Activated T-helper 2 cell treated with anti-CD3 and anti-CD28 coated beads, Interferon-gamma antibody, Interleukin-2, Interleukin-4, amounts not matched to agents 10 μg/mL and 5 μg/mL and 100 μg/mL, durations not matched to agents 14 hours and 24 hours and 36 hours (primary cell): ENCODE measurements at places on chromosomes 11 and 22. TPM values are rescaled to one million over a fixed set of nuclear protein-coding genes. Genes with fewer than 3 reads are reported as not detected.

DNA sequence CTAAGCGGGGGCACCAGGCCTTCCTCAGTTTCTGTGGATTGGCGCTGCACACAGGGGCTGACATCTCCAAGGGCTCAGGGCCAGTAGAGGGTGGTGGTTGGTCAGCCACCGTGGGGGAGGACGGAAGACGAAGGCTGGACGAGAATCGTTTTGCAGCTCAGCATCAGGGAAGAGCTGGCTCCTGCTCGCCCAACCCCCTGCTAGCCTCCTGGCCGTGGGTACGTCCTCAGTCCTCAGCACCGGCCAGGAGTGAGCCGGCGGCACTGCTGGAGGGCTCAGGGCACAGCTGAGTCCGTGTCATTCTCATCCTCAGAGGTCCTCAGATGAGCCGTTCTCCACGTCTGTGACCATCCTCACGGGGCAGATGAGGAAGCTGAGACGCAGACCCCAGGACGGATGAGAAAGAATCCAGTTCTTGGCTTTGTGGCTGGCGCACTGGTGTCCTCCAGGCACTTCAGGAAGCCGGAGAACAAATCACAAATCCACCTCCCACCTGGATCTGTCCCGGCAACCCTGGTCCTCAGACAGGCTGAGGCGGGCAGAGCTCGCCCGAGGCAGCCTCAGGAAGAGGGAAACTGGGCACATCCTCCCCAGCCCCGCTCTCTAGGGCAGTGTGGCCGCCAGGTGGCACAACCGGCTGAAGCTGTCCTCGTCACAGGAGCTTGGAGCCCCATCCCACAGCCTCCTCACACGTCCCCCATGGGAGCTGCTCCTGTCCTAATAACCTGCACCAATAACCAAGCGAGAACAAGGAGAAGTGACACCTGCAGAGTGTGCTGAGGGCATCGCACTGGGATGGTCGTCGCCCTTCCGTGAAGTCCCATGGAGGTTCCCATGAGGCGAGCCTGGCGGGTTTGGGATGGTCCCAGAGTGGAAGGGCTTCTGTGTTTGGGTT, 393.7 kb downstream of the BRD1 start:
- no peak for DNase-seq

- DNase-seq, result peak; percentile 22
Measured at GRCh38 chr11:34161812-34162492, 56.5 kb downstream of the NAT10 start.

DNA sequence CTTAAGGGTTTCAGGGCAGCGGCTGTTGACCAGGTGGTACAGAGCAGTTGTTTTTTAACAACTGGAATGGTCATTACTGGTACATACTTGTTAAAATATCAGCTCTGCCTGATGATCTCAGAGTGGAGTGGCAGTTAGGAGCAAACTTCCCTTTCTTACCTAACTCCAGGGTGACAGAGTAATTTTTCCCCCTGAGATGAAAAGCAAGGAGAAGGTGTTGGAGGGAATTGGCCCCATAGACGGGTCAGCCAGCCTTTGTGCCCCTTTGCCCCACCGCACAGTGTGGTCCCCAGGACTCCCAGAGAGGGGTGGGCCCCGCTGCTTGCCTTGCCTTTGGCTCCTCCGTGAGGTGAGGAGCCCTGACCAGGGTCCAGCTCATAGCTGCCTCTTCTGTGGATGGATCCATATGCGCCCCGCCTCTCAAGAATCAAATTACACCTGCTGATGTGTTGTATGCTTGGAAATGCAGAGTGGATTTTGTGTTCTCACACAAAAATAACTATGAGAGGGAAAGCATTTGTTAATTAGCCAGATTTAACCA, 27.0 kb upstream of the SORL1-AS1 start:
- no peak for DNase-seq

GRCh38 chr22:40414838-40415505, 44.6 kb downstream of the SGSM3 start:
- no peak for DNase-seq

- DNase-seq, result no peak
Measured at GRCh38 chr11:129636926-129637325, 178.7 kb upstream of the TMEM45B start.

DNA sequence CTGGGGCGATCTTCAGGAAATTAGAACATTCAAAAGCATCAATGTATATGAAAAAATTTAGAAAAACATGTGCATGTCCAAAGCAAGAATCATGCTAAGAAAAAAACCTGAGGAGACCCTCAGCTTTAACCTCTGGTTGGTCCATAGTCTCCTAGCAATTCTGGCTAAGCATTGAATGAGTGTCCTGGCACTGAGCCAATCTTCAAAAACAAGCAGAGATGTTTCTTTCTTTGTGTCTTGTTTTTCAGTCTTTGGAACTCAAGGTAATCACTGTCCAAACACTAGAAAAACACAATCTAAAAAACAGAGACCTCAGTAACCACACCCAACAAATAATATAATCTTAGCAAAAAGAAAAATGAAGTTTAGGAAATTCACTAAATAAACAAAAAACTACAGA, 205.4 kb upstream of the CARD18 start:
- DNase-seq, result no peak

DNA sequence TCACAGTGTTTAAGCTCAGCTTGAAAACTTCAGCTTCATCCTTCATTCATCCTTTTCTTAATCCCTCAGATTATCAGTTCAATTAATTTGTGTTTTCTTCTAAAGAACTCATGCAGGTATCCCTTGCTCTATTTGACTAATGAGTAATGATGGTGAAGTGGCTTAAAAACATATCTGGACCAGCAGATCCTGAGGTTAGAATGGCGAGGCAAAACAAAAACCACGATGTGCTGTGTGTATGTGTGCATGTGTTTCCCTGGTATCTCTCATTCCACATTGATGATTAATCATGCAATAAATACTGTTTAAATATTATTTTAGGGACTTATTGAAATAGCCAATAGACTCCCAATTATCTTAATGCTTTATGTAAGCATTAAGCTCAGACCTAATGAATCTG, 437.0 kb downstream of the DYNC2H1 start:
- no peak for DNase-seq

- no peak for DNase-seq
Measured at GRCh38 chr11:47899801-47900200, 51.7 kb upstream of the NUP160 start.

- no peak for DNase-seq
Measured at GRCh38 chr22:36299911-36300310, 47.0 kb downstream of the APOL1 start.

The LDLRAD3 gene
- 0.76 and 1.4 TPM in 2 replicates for total RNA-seq

The TRPT1 gene
- total RNA-seq, result 33.7 and 35.5 TPM in 2 replicates

The PRRG4 gene
- total RNA-seq, result 1.1 and 1.3 TPM in 2 replicates

The MMP7 gene
- not detected in 2 replicates for total RNA-seq
